MG63 (cell line): ENCODE measurements at places on chromosomes 11 and 22. TPM values are rescaled to one million over a fixed set of nuclear protein-coding genes. Genes with fewer than 3 reads are reported as not detected.

The C22orf23 gene
- total RNA-seq, result 0.36 and 2.3 TPM in 2 replicates

DNA sequence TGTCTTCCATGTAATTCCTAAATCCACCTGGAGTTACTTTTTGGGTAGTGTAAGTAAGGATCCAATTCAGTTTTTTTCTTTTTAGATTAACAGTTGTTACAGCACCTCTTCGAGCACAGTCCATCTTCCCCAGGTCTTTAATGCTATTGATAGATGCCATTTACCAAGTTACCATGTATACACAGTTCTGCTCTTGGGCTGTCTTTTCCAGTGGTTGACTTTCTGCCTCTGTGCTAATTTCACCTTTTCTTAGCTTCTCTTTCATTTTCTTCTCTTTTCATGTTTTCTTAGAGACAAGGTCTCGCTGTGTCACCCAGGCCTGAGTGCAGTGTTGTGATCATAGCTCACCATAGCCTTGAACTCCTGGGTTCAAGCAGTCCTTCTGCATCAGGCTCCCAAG is 12.0 kb downstream of the ATXN10 start:
- DNase-seq, result no peak

The MS4A4A gene
- total RNA-seq, result not detected in 2 replicates

The ANO1 gene
- 0.12 and 0.99 TPM in 2 replicates for total RNA-seq

GRCh38 chr11:123525511-123525918 is 95.4 kb downstream of the GRAMD1B start:
- DNase-seq, result no peak

- DNase-seq, result no peak
These were observed 9.0 kb downstream of the PAMR1 start for GRCh38 chr11:35516403-35516802.

The SLC22A8 gene
- total RNA-seq, result not detected in 2 replicates

GRCh38 chr11:72460091-72460647 is 25.8 kb upstream of the CLPB start:
- no peak for DNase-seq

DNA sequence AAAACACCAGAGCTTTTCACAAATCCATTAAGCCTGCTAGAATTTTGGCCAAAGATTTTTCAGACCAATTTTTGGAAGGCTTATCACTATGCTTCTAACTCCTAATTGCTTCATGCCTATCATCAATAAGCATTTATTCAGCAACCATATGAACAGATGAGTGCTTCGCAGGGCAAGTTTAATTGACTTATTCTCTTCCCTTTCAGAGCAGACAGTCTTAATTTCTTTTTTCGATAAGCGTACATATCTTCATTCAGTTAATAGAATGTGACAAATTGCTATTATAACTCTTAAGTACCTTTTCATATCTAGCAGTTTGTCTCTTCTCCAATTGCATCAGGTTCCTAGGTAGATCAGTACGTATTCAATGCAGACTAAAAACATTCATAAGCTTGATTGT is 298.4 kb upstream of the ANO5 start:
- DNase-seq, result no peak

DNA sequence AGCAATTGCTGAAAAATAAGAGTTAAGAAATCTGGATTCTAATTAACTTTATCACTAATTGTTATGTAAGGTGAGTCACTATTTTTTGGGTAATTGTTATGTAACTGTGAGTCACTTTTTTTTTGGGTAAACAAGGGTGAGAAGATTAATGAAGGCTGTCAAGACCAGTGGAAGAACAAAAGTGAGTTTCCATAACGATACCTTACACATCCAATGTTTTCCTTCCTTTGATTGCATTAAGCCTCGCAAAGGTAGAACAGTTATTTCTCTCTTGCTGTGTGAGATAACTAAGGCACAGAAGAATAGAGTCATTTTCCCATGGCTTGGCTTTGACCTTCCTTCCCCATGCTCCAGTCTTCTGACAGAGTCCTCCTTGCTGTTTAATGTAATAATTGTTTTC is 374.7 kb downstream of the DDX10 start:
- no peak for DNase-seq

The KCNK7 gene
- total RNA-seq, result not detected in 2 replicates

DNA sequence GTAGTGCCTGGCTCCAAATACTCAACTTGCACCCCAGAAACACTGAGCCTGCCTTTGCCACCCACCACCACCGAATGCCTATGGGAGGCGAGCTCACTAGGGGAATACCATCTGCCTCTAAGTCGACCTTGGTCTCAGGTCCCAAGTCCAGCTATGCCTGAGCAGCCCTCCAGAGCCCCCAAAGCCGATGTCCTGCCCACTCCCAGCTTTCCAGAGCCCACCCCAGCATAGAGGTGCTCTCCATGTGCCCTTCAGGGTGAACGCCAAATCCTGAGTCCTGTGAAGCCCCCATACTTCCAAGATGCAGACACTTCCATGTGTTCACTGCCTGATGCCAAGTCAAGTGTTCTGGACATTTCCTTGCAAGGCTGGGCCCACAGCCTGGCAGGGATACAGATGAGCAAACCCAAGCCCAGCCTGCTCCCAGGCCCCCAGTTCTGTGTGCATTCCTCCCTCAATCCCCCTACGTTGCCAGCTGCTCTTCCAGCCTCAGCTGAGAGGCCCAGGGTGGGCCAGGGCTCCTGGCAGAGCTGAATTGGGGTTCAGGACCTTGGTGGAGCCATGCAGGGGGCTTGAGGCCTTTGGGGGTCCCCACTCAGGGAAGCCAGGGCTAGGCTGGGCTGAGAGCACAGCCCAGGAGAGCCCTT is 2.6 kb upstream of the KMT5B start:
- DNase-seq, result no peak

DNA sequence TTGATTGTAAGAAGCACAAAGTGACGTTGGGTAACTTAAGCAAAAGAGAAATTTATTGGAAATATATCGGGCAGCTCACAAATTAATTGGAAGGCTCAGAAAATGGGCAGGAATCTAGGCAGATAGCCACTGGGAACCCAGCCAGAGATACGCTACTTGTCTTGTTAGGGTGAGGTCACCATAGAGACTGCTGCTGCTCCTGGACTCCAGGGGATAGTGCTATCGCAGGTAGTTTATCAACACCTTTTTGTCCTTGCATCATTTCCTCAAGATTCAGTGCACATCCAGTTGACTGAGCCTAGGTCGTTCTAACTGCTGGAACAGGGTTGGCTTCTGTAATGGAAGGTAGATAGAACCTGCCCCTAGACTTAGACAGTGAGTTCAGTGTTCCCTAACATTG is 19.6 kb downstream of the AMOTL1 start:
- no peak for DNase-seq

The TMEM25 gene
- 0.89 TPM in 1 of 2 replicates, not detected in the other for total RNA-seq

- no peak for DNase-seq
These were observed 79.0 kb upstream of the SHISAL1 start for GRCh38 chr22:44391481-44392445.

The IL10RA gene
- total RNA-seq, result 1.3 TPM in 1 of 2 replicates, not detected in the other

DNA sequence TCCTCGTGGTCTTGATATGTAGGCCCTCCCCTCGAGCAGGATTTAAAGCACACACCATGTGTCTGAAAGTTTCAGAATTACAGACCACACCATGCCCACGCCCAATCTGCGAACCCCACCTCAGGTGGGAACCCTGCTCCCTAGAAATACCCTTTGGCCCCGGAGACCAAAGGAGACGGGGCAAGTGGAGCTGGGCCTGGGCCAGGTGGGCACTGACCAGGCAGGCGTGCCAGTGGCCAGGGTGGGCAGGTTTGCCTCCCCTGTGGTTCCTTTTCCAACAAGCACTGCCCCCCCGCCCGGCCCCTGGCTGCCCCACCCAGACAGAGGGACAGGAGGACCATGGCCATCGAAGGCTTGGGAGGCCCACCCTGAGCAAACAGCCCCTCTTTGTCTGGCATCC is 400.4 kb downstream of the TBC1D22A start:
- DNase-seq, result no peak

DNA sequence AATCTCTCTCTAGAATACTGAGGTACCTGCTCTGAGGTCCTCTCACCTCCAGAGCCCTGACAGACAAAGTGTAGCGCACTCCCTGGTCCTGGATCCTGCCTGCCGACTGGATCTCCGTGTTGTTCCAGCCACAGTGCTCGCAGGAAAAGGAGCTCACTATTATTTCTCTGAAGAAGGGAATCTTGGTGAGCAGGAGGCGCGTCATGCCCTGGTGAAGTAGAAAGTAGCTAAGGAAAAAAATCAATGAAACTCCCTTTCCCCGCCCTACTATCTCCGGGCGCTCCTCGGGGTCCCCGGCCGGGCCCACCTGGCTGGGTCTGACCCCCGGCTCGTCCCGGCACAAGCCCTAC is 412 bp downstream of the ZPR1 start:
- DNase-seq, result no peak

The FOLR2 gene
- not detected in 2 replicates for total RNA-seq

DNA sequence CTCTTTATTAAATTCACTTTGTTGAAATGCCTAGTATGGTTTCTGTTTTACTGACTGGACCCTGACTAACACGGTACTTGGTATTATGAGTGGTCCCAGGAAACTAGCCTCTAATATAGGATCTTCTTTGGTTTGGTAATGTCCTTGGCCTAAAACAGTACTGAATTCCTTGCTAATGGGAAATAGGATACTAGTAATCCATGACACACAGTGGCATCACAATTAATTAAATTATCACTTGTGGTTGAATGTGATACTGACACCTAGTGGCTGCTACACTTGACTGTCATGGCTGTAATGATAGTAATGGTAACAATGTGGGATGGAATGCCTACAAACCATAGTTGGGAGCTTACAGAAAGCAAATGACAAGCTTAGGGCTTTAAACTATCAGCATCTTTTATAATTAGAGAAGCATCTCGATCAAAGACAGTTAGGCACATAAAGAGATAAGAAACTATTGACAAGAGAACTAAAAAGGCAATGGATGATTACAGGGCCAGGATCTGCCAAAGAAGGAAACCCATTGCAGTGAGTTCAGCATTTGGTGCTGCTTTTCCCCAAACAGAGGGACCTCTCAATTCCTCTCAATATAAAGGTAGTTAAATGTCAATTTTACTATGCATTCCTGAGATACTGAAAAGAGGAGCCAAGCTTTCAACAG is 8.6 kb downstream of the DNHD1 start:
- DNase-seq, result no peak

The TMEM179B gene
- total RNA-seq, result 27.5 and 46.6 TPM in 2 replicates

The GLYATL2 gene
- total RNA-seq, result not detected in 2 replicates

The PANX3 gene
- not detected in 2 replicates for total RNA-seq

- DNase-seq, result no peak
These were observed 293.2 kb downstream of the NTM start for GRCh38 chr11:131663405-131664200.

- DNase-seq, result no peak
These were observed 15.6 kb downstream of the NPTXR start for GRCh38 chr22:38828191-38828590.

The PHF5A gene
- total RNA-seq, result 101 and 111 TPM in 2 replicates

DNA sequence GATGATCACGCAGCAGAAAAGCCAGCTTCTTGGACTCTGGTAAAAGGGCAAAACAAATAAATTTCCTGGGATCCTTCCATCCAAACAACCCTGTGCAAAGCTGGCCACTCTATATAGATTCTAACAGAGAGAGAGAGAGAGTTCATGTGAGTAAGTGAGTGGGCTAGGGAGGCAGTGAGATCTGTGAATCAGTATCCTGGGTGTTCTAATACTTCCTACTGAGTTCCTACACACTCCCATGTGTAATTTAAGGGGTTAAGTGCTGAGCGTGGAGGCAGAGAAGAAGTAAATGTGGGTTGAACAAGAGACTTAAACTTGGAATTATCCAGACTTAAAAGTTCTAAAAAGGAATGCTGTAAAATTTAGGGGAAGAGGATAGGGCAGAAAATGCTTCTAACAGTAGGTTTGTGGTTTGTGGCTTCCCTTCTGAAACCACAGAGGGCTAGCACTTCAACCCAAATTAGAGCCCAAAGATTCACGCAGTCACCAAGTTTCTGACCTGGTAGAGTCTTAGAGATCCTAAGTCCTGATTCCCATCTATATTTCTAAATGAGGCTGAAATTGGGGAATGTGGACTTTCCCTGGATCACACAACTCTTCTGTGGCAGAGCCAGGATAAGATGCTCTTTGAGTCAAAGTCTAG is 413.9 kb downstream of the TENM4 start:
- no peak for DNase-seq

DNA sequence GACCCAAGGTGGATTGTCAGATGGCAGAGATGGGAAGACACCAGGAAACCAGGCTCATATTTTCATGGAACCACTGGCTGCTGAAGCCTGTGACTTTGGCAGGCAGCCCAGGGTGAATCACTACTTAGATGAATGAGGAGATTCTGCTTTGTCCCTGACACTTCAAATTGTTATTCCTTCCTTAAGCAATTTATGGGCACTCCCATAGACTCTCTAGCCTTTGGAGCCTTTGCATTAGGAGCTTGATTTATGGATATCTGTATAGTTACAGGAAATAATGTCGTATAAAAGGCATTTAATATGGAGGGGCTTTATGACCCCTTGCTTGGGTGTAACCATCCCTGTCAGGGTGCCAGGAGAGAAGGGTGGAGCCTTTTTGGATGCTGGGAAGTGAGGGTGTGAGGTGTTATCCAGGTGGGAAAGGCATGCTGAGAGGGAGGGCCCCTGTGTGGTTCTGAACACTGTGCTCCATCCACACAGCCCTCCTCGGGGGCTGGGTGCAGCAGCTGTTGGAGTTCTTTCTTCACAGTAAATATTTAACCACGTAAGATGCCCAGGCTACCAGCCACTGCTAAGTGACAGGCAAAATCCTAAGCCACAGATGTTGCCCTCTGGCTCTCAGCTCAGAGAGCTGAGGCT is 35.3 kb downstream of the IL18 start:
- DNase-seq, result peak; percentile 82

The SULT4A1 gene
- total RNA-seq, result not detected in 2 replicates

DNA sequence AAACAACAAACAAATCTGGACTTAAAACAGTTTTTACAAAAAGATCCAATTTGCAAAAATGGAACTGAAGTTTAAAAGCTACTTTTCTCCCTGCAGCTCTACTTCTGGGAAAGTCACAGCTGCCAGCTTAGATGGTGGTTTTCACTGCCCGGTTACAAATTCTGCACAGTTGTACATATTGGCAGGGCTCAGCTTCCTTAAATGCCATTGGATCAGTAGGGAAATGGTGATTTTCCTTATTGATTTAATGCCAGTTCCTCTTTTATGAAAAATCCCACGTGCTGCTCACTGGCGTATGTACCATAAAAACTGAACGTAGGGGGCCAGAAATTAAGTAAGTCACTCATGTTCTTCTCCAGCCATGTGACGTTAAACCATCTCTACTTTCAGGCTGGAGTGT is 22.8 kb downstream of the GRAP2 start:
- DNase-seq, result no peak

DNA sequence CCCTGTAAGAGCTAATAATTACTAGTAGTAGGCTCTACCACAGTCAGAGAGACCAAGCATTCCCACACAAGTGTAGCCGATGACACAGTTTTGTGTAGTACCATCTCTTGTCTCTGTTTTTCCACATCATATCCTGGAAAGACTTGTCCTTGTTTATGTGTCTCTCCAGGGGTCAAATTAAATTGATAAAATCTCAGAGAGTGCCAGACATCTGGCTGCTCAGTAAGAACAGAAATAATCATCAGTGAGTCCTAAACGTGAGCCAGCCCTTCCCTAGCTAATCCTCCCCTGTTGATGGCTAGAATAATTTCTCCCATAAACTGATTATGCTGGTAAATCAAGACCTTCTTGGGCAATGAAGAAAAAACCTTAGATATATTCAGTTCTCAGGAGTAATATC is 111.4 kb upstream of the GRAMD1B start:
- DNase-seq, result no peak
